Kasumi-1 (cell line): ENCODE measurements at places on chromosomes 6 and 20.

GRCh38 chr6:75788894-75789293 is 39.9 kb downstream of the MYO6 start:
- no peak for DNase-seq

DNA sequence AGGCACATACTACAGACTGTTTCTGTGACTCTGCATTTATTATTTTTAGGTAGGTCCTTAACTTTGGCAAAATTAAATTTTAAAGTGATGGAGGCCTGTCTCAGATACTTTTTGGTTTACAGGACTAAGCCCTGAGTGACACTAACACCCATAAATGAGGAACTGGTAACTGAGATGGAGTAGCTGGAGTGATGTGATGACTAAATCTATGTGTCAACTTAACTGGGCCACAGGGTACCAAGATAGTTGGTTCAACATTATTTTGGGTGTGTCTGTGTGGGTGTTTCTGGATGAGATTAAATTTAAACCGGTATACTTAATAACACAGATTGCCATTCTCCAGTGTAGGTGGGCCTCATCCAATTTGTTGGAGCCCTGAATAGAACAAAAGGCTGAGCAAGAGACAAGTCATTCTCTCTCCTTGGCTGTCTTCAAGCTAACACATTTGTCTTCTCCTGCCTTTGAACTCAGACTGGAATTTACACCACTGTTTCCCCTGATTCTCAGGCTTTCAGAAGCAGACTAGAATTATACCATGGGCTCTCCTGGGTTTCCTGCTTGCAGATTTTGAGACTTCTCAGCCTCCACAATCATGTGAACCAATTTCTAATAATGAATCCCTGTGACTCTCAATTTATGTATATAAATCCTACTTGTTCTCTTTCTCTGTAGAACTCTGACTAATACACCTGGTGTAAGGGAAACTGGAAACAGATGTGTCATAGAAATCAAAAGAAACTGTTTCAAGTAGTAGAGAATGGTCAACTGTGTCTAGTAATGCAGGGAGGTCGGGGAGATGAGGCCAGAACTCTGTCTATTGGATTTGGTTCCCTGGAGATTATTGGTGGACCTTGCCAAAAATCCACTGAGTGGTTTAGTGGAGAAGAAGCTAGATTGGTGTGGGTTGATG is 579.2 kb downstream of the EPM2A start:
- DNase-seq = no peak

GRCh38 chr6:96391776-96392360 is 129.7 kb upstream of the UFL1 start:
- DNase-seq = no peak

DNA sequence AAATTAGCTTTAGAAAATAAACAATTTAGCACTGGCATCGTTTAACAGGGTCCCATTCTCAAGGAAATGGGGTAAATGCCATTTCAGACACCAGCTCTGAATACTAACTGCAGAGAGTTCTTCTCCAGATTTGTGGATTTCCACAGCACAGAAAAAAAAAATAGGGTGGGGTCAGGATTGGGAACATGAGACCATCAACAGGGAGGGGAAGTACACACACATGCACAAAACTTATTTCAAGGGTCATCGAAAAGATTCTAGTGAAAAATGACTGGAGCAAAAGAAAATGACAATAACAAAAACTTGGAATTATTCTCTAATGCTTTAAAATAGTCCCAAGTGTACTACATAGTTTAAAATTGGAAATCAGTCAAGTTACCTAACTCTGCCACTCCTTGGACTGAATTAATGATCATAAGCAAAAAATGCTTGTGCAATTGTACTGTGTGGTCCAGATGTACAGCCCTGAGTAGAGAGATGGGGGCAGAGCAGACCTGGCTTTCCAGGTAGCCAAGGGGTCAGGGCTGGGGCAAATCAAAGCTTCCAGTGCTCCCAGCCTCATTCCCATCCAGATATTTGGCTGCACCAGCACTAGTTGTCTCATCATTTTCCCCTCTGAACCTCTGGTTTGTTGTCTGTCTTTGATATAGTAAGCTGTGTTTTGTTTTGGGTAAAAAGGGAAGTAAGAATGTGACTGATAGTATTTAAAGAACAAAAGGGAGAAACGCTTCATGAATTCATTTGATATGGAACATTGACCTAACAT is 152.4 kb downstream of the SOBP start:
- peak; percentile 43 for DNase-seq

DNA sequence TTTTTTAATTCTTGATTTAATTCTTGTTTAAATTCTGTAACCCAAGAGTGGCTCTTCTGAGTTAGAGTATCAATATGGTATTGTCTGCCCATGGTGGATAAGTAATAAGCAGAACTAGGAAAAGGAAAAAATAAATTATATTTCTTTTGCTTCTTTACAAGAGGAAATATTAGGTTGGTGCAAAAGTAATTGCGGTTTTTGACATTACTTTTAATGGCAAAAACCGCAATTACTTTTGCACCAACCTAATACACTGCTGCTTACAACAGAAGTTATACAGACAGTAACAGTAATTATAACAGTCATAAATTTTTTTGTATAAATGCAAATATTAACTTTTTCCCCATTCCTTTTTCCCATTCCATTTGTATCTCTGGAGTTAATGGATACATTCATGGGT is 65.6 kb downstream of the HS3ST5 start:
- no peak for DNase-seq
